Activated naive CD8-positive, alpha-beta T cell treated with anti-CD3 and anti-CD28 coated beads for 36 hours (primary cell): ENCODE measurements at places on chromosomes 2 and 18. TPM values are rescaled to one million over a fixed set of nuclear protein-coding genes. Genes with fewer than 3 reads are reported as not detected.

DNA sequence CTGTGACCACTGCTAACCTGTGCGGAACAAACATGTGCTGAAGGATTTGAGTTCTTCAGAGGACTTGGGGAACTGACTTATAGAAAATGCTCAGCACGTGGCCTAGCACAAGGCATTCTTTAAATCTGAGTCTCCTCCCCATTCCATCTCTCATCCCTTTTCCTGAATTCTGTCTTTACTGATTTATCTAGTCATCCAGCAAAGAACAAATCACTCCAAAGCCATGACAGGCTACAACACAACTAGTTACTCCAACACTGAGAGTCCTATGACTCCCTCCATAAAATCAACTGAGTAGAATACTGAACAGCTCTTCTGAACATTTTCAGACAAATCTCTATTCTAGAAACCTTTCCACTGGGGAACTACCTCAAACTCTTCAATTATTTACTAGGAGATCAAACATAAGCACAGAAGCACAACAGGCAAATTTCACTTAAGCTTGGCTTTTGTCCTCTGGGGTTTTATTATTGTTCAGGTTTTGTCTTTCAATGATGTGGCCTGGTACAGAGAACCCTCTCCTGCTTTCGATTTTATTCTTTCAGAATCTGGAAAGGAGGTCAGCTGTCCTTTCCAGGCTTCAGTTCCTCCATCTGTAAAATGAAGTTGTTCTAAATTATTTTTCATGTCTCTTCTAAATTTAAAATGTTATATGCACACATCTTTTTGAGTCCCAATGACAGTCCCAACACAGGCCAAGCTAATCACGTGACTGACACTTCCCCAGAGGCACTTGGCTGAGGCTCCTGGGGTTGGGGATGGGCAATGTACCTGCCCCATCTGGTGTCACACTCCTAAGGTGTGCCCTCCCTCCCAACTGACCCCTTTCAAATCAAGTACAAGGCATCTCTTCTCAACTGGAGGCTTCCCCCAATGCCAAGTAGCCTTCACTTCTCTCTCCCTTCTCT is 31.8 kb downstream of the RNU4ATAC start:
- peaks cover 21% of the 10 kb centered on the region for H3K36me3 ChIP-seq
- peaks cover 50% of the 10 kb centered on the region for H3K4me1 ChIP-seq
- no peaks in the 10 kb centered on the region for H3K27me3 ChIP-seq
- no peak overlapping the region for H3K27ac ChIP-seq
- no peak for DNase-seq
- H3K4me3 ChIP-seq = no peak overlapping the region

GRCh38 chr2:159773426-159773825 is 24.6 kb downstream of the CD302 start:
- DNase-seq = no peak
- peaks cover 17% of the 10 kb centered on the region for H3K36me3 ChIP-seq
- no peaks in the 10 kb centered on the region for H3K4me1 ChIP-seq
- H3K4me3 ChIP-seq = no peak overlapping the region

- H3K27me3 ChIP-seq = no peaks in the 10 kb centered on the region
- no peak overlapping the region for H3K4me3 ChIP-seq
- peak overlapping the region; percentile 37 for H3K27ac ChIP-seq
- H3K4me1 ChIP-seq = peaks cover 26% of the 10 kb centered on the region
- no peak for DNase-seq
Measured at GRCh38 chr2:128196471-128196931, 105.5 kb downstream of the UGGT1 start.

GRCh38 chr2:100104718-100105677 is 37.4 kb downstream of the AFF3 start:
- peak; percentile 26 for DNase-seq
- no peaks in the 10 kb centered on the region for H3K36me3 ChIP-seq
- H3K4me3 ChIP-seq = peak overlapping the region; percentile 65
- H3K27ac ChIP-seq = no peak overlapping the region
- H3K4me1 ChIP-seq = peaks cover 4% of the 10 kb centered on the region
- H3K27me3 ChIP-seq = peaks cover 34% of the 10 kb centered on the region

DNA sequence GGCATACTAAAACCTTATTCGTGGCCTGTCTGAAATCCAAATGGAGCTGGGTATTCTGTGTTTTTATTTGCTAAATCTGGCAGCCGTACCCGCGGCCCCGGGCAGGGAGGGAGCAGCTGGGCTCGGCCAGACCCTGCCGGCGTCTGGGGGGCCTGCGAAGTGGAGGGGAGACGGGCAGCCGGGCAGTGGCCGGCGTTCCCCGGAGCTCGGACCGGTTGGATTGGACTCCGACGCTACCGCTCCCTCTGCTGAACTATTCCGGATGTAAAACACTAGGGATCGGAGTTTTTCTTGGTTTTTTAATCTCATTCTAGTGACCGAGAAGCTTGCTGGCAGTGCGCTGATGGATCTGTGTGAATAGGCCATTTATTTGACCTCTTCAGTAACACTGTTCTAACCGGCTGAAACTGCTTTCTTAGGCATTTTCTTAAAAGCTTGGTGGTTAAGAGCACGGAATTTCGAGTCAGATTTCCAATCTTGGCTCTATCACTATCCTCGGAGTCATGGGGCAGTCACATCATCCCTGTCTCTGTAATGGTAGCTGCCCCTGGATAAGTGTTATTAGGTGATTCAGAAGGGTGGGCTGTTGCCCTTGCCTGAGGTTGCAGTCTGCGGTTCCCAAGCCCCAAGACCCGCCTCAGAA is 694 bp downstream of the UNC50 start:
- no peak for DNase-seq
- H3K36me3 ChIP-seq = peaks cover 28% of the 10 kb centered on the region
- no peaks in the 10 kb centered on the region for H3K27me3 ChIP-seq
- H3K4me1 ChIP-seq = peaks cover 55% of the 10 kb centered on the region
- H3K4me3 ChIP-seq = peak overlapping the region; percentile 83
- peak overlapping the region; percentile 84 for H3K27ac ChIP-seq

DNA sequence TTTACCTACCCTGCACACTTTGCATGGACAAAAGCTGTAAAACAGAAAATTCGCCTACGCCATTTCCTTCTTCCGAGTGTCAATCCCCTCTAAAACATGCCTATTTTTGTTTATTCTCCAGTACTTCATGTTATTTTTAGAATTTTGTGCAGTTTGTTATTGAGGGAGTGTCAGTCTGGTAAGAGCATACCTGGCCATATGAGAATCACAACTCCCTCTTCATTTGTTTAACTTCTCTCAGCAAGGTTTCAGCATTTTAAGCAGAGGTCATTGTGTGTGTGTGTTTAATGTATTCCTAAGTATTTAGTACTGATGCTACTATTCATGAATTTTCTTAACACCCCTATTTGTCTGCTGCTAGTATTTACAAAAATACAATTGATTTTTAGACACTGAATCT is 49.4 kb downstream of the SMAD2 start:
- no peak for DNase-seq
- H3K4me3 ChIP-seq = no peak overlapping the region
- H3K27ac ChIP-seq = peak overlapping the region; percentile 40
- H3K4me1 ChIP-seq = peaks cover 31% of the 10 kb centered on the region

GRCh38 chr18:78625847-78626246 is 353.8 kb upstream of the SALL3 start:
- no peaks in the 10 kb centered on the region for H3K36me3 ChIP-seq
- H3K4me1 ChIP-seq = peaks cover 5% of the 10 kb centered on the region
- no peak overlapping the region for H3K4me3 ChIP-seq
- peaks cover 32% of the 10 kb centered on the region for H3K27me3 ChIP-seq
- no peak overlapping the region for H3K27ac ChIP-seq

DNA sequence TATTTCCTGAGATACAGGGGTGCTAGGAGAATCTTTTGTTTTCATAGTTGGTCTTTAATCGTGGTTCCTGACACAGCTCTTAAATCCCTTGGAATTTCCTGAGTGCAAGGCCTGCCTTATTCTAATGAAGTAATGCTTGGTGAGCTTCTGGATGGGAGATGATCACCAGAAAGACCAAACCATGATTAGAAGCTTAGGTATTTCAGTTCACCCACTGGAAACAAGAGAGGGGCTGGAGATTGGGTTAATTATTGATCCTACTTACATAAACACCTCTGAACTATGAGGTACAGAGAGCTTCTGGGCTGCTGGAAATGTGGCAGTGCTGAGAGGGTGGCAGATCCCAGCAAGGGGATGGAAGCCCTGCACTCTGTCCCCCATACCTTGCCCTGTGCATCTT is 406.8 kb downstream of the THSD7B start:
- DNase-seq = no peak
- H3K27ac ChIP-seq = no peak overlapping the region
- H3K36me3 ChIP-seq = no peaks in the 10 kb centered on the region
- no peaks in the 10 kb centered on the region for H3K27me3 ChIP-seq
- no peaks in the 10 kb centered on the region for H3K4me1 ChIP-seq

DNA sequence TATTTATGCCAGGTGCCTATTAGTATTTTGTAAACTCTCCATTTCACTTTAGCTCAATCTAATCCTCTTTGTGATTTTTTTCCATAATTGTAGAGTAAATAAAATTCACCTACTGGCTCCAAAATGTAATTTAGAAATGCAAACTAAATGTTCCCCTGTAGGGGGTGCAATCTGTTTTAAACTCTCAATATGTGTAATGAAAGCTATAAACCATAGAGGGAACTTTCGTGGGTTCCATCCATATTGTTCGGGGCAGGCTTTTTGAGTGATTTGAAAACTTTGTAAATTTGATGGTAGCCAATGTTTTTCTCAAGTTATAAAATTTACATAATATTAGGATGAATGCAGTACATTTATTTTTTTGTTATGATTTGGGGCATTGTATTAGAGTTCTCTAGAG is 49.4 kb downstream of the TSPYL6 start:
- H3K4me3 ChIP-seq = no peak overlapping the region
- peaks cover 3% of the 10 kb centered on the region for H3K4me1 ChIP-seq

MAP3K20 gene
- 11.0 TPM for total RNA-seq

MATN3 gene
- not detected for total RNA-seq

UGT1A3 gene
- not detected for total RNA-seq

TMEM200C gene
- total RNA-seq = not detected

CPLX4 gene
- not detected for total RNA-seq

PLGLB2 gene
- 0.49 TPM for total RNA-seq

IL36G gene
- total RNA-seq = not detected

GBX2 gene
- total RNA-seq = not detected

FLACC1 gene
- 0.98 TPM for total RNA-seq

RAD51AP2 gene
- not detected for total RNA-seq
